ENCODE measurements at places on chromosomes 5 and 9.

- DNase-seq: no peak
Measured at GRCh38 chr5:169063316-169063953, 237.5 kb downstream of the SLIT3 start.

DNA sequence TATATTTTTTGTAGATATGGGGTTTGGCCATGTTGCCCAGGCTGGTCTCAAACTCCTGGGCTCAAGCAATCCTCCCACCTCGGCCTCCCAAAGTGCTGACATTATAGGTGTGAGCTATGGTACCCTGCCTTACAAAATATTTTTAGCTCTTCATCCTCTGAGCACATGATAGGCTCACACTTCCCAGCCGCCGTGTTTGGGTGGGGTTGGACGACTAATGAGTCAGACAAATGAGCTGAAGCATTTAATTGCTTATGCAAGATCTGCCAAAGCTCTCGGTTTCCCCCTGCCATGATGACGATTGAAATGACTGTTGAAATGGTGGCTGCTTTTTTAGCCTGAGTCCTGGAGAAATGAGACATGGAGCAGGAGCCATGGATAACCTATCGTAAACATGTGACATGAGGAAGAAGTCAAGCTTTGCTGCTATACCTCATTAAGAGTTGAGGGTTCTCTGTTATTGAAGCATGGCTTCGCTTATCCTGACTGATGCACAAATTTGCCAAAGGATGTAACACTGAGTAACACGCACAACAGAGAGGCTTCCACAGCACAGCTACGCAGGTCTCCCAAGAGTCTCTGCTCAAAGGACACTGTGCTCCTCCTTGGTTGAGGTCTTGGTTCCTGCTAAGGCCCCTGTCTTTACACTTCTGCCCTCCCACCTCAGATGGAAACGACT is 48.2 kb upstream of the GFPT2 start:
- DNase-seq: no peak

- no peak for DNase-seq
Measured at GRCh38 chr9:108056805-108057386, 567.3 kb upstream of the KLF4 start.

DNA sequence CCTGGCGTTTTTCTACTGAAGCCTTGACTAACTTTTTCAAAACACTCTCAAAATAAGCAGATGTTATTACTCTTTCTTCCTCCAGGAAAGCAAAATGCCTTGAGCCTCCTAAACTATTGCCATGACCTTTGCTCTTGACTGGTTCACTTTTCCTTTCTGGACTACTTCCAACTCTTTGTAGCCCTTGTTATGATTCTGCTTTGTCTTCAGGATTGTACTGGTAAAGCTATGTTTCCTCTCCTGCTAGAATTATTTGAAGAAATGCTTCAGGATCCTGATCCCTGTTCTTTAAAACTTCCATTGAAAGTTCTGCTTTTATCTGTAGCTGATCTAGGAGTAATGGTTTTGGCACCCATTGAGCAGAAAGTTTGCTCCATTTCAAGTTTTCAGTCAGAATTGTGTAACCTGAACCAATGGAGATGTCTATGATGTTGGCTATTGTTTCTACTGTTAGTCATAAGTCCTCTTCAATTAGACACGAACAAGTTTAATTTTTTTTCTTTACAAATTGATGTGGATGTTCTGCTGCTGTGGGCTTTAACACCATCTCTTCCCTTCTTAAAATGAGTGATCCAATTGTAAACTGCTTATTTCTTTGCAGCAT is 1356.4 kb downstream of the EFNA5 start:
- DNase-seq: no peak

GRCh38 chr5:148853868-148854267 is 27.5 kb downstream of the ADRB2 start:
- no peak for DNase-seq

DNA sequence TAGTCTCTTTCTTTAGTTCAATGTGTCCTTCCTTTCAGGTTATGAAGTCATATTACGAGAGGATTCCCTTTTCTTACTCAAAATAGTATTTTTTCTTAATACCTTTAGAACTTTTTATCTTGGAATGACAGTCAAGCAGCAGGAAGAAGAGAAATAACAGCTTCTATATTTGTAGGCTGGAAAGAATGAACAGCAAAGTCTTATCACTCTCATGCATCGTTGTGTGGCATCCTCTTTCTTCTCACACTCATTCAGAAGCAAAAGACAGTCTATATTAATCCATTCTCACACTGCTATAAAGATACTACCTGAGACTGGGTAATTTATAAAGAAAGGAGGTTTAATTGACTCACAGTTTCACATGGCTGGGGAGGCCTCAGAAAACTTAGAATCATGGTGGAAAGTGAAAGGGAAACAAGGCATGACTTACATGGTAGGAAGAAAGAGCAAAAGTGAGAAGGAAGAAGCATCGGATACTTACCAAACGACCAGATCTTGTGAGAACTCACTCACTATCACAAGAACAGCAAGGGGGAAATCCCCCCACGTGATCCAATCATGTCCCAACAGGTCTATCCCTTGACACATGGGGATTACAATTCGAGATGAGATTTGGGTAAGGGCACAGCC is 1646.1 kb upstream of the CDH6 start:
- DNase-seq: no peak

- no peak for DNase-seq
Measured at GRCh38 chr5:9015937-9016270, 530.0 kb downstream of the SEMA5A start.

DNA sequence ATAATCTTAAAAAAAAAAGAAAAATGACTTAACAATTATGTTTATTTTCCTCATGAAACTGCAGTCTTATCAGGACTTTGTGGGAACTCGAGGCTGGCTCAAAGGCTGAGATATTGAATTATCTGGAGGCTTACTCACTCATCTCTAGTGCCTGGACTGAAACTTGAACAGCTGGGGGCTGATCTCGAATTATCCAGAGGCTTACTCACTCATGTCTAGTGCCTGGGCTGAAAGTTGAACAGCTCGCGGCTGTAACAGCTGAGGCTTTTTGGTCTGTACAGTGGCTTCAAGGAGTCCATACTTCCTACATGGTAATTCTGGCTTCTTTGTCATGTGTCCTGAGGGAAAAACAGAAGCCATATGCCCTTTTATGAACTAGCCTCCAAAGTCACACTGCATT is 371.9 kb downstream of the CETN3 start:
- no peak for DNase-seq

GRCh38 chr5:81068635-81069034 is 108.5 kb downstream of the RASGRF2 start:
- DNase-seq: no peak

DNA sequence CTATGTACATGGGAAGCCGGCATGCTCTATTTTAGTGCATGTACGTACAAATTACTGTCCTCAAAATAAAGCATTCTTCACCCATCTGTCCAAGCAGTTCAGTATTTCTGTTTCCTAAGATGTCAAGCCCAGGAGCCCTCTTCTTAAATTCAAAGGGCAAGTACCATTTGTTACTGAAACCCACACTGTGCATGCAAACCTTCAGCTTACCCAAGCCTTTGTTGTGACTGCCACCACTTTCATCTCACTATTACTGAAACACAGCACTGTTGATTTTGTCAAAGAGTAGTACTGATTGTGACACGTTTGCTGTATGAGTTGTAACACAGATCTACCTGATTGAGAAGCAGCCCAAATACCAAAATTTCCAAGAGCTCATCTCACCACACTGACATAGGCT is 390.4 kb upstream of the IZUMO3 start:
- no peak for DNase-seq

- no peak for DNase-seq
Measured at GRCh38 chr9:101025940-101026339, 2.6 kb upstream of the PLPPR1 start.

GRCh38 chr5:109611505-109611904 is 78.2 kb upstream of the MAN2A1 start:
- no peak for DNase-seq

- no peak for DNase-seq
Measured at GRCh38 chr5:45774528-45774927, 78.3 kb upstream of the HCN1 start.

- DNase-seq: no peak
Measured at GRCh38 chr5:1930880-1931603, 48.3 kb upstream of the IRX4 start.

DNA sequence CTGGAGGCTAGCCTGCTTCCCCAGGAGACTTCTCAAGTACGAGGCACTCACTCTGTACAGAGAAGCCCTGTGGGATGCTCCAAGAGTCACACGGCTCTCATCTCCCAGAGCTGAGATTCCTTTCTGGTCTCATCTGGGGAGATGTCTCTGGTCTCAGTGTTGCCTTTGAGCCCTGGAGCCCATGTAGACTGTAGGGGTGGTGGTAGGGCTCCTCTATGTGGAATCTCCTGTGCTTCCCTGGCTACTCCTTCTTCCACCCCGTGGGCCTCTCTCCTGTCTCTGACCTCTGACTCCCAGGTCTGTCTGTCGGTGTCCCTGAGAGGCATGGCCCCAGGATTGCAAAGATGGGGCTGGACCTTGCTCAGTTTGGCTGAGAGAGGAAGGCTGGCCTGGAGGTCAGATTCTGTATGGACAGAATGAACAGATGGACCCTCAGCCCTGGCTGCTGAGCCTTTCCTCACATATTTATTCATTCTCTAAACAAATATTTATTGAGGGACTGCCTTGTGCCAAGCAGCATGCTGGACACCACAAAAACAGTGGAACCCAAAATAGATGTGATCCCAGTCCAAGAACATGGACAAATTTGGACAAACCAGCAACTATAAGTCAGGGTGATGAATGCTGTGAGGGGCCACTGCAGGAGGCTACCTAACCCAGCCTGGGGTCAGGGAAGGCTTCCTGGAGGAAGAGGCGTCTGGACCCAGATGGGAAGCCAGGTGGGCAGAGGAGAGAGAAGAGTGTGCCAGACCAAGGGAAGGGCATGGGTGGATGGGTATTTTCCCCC is 2.6 kb downstream of the CCL19 start:
- no peak for DNase-seq

- no peak for DNase-seq
Measured at GRCh38 chr9:68898781-68899439, 115.0 kb downstream of the PRKACG start.

DNA sequence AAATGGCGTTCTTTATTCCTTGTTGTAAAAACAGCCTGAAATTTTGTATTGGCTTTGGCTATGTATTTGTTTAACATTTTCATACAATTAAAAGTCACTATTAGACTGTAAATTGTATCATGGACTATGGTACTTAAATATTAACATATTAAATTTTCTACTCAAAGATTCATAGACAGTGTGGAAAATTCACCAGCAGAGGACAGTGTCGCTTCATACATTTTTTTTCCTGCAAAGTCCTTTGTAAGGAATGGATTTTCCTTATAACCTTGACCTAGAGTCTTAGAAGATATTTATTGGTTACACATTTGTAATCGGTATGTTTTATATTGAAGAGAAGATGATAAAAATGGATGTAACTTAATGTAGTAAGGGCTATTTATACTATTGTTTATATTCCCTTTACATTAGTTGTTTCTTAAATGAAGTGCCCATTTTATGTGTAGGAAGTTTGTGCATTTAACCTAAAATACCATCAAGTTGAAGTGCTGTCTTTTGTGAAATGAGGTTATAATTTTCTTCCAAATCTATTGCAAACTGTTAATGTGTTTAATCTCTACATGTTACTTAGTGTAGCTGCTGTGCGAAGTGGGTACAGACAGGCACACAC is 150.1 kb downstream of the KDM4C start:
- DNase-seq: no peak

DNA sequence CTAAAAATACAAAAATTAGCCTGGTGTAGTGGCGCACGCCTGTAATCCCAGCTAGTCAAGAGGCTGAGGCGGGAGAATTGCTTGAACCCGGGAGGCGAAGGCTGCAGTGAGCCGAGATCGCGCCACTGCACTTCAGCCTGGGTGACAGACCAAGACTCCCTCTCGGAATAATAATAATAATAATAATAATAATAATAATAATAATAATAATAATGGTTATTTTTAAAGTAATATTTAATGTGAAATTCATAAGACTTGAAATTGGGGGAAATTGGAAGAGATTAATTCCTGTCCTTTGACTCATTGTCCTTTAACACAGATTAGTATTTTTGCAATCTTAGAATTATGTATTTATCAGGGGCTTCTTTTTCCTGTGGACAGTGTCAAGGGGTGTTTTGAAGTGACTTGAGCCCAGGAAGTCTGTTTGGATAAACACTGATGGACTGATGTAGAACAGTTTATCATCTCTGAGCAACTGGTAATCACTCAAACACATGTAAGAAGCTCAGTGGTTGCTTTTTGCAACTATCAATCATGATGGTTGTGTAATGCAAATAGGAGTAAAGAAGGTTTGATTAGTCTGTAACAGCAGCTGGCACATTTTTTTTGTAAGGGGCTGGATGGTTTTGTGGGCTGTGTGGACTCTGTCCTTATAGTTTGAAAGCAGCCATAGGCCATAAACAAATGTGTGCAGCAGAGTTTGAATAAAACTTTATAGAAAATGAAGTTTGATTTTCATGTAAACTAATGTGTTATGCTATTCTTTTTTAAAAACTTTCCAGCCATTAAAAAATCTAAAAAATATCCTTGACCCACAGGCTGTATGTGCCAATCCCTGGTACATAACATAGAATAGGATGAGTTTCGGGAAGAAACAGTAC is 93.5 kb downstream of the F2RL2 start:
- no peak for DNase-seq

DNA sequence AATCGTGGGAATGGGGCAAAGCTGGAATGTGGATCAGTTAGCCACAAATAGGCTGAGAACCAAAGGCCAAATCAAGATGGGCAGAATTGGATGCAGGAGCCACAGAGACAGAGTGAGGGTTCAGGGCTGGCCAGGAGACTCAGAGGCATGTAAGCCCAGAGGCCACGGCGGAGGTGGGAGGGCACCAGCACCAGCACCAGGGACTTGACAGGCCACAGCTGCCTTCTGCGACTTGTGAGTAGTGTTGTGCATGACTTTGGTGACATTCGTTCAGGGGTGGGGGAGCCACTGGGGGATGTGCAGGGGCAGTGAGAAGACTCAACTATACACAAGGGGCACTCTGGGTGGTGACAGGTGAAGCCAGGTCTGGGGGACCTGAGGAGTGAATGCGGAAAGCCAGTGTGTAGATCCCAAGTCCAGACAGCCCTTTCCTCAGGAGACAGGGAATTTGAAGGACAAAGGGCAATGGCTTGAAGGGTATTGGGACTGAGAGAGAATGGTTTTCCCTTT is 53.2 kb downstream of the TMOD1 start:
- no peak for DNase-seq

DNA sequence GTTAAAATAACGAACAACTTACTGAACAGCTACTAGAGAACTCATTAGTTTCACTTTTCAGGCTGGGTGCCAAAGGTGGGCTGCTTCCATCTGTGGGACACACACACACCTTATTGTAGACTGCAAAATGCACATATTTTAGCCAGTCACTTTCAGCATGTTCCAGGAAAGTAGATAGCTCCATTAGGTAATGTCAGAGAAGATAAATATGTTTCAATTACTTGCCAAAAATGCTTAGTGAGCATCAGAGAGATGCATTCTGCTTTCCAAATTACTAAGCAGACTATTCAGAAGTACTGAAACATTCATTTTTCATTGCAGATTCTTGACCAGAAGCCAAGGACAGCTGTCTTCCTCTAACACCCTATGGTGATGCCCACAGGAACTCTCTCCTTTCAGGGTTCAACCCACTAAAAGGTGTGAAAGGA is 56.2 kb upstream of the APC start:
- DNase-seq: no peak

Data from CD8-positive, alpha-beta T cell (primary cell).